ENCODE measurements at places on chromosomes 12 and 14. TPM values are rescaled to one million over a fixed set of nuclear protein-coding genes. Genes with fewer than 3 reads are reported as not detected.

MYO1H gene
- total RNA-seq = not detected

TAS2R30 gene
- total RNA-seq = 9.2 TPM

RNASE4 gene
- 7.0 TPM for total RNA-seq

ABCD2 gene
- total RNA-seq = 0.14 TPM

YLPM1 gene
- total RNA-seq = 39.7 TPM

HOMEZ gene
- 4.4 TPM for total RNA-seq

ARG2 gene
- 9.2 TPM for total RNA-seq

C1RL gene
- 15.0 TPM for total RNA-seq

BHLHE41 gene
- total RNA-seq = 1.6 TPM

SLC39A5 gene
- not detected for total RNA-seq

IKZF4 gene
- total RNA-seq = 4.9 TPM

MANSC4 gene
- not detected for total RNA-seq

CFAP251 gene
- total RNA-seq = 4.6 TPM
